Activated CD4-positive, alpha-beta T cell treated with anti-CD3 and anti-CD28 coated beads for 36 hours (primary cell): ENCODE measurements at places on chromosomes 3 and 15. TPM values are rescaled to one million over a fixed set of nuclear protein-coding genes. Genes with fewer than 3 reads are reported as not detected.

GRCh38 chr3:45414823-45415222, 26.4 kb downstream of the LARS2 start:
- H3K4me3 ChIP-seq: no peak overlapping the region
- DNase-seq: peak; percentile 7

The AQP9 gene
- total RNA-seq: not detected

DNA sequence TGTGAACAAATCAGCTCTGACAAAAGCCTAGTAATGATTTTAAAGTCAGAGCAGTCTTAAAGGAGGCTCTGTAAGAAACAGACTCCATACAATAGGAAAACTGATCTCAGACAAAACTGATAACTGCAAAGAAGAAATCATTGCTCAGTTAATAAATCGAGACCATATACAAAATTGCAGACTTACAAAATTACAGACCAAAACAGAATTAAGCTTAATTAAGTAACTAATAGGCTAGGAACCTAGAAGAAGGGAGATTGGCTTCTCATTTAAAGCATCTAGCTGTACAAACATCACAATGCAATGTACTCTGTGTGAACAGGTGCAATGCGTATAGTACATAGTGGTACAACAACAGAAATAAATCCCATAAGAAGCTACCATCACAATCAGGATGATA, 46.3 kb downstream of the ZBTB20 start:
- DNase-seq: no peak
- no peaks in the 10 kb centered on the region for H3K27me3 ChIP-seq
- peaks cover 39% of the 10 kb centered on the region for H3K4me1 ChIP-seq
- H3K4me3 ChIP-seq: peak overlapping the region; percentile 80

The FANCD2OS gene
- total RNA-seq: not detected

The HPS3 gene
- total RNA-seq: 20.2 TPM

DNA sequence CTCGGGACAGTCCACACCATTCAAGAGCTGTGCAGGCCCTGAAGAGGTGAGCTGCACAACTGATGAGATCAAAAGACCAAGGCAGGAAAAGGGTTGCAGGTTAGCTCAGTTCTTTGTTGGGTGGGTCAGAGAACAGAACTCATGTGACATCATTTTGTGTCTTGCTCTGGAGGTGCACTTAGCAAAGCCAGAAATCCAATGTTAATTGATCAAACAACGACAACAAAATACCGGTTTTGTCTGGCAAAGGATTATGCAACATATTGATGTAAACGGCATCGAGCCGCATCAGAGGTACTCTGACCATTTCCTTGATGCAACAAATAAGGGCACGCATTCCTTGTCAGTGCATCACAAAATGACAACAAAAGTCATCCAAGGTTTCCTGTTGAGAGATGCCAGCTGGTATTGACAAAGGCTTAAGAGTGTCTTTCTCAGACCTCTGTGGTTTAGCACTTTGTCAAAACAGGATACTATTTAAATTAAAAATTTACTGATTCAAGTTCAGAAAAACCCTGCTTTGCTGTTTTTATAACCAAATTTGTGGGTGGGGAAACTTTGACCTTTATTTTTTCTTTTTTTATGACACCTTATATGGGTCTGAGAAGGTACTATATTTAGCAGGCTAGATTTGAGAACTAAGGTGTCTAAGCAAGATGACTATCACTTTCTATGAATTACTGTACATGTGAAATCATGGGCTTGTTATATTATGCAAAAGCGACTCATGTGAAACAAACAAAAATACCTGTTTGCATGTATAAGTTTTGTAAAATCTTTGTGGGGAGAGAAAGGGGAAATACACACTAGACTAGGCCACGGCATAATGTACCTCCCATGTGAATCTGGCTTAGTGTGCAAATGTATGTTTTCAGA, 496.1 kb downstream of the FOXP1 start:
- H3K27ac ChIP-seq: peak overlapping the region; percentile 93
- no peaks in the 10 kb centered on the region for H3K27me3 ChIP-seq
- H3K4me1 ChIP-seq: peaks cover 94% of the 10 kb centered on the region
- H3K36me3 ChIP-seq: peaks cover 50% of the 10 kb centered on the region

The PRR20G gene
- total RNA-seq: not detected

DNA sequence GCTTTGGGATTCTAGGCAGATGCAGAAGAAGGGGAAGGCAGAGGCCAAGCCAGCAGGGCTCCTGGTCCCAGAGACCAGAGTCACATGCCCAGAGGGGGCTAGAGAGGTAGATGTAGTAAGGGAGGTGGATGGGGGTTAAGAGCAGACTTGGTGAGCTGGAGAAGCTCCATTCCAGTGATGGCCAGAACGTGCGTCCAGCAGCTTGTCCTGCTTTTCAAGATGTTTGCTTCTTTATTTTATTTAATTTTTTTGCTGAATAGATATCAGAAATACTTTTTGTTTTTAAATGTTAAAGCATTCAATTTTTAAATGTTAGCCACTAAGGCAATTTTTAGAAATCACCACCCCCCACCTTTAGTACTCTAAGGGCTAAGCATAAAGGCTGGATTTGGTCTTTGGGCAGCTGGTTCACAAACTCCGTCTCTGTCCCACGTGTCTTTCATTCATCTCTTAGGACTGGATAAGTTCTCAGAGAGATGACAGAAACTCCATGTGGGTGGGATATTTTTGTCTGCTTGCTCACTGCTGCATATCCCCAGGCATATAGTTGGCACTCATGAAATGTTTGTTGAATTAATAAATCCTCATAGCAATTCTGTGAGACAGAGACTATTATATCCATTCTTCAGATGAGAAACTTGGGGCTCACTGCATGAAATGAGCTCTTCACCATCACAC, 6.7 kb downstream of the COLQ start:
- DNase-seq: no peak
- no peaks in the 10 kb centered on the region for H3K36me3 ChIP-seq

DNA sequence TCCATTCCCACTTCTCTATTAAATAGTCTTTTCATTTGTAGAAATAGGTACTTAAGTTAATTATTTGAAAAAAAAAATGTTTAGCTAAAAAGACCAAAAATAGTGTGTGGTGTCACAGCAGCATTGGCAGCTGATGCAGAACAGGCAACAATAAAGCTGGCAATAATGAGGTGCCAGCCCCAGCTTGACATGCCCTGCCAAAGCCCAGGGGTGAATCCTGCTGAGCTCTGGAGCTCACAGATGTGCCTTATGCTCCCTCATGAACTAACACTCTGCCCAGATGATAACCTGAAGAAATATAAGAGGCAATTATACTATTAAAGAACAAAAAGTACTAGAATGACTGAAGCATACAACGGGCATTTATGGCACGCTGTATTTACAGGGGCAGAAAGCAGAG, 63.8 kb downstream of the IGSF11 start:
- H3K36me3 ChIP-seq: no peaks in the 10 kb centered on the region
- H3K4me3 ChIP-seq: no peak overlapping the region
- no peak overlapping the region for H3K27ac ChIP-seq
- DNase-seq: no peak

- H3K36me3 ChIP-seq: no peaks in the 10 kb centered on the region
- no peak overlapping the region for H3K4me3 ChIP-seq
- no peaks in the 10 kb centered on the region for H3K4me1 ChIP-seq
These were observed 213.3 kb downstream of the GRM7 start for GRCh38 chr3:7074217-7074616.

The RPUSD3 gene
- total RNA-seq: 79.2 TPM

DNA sequence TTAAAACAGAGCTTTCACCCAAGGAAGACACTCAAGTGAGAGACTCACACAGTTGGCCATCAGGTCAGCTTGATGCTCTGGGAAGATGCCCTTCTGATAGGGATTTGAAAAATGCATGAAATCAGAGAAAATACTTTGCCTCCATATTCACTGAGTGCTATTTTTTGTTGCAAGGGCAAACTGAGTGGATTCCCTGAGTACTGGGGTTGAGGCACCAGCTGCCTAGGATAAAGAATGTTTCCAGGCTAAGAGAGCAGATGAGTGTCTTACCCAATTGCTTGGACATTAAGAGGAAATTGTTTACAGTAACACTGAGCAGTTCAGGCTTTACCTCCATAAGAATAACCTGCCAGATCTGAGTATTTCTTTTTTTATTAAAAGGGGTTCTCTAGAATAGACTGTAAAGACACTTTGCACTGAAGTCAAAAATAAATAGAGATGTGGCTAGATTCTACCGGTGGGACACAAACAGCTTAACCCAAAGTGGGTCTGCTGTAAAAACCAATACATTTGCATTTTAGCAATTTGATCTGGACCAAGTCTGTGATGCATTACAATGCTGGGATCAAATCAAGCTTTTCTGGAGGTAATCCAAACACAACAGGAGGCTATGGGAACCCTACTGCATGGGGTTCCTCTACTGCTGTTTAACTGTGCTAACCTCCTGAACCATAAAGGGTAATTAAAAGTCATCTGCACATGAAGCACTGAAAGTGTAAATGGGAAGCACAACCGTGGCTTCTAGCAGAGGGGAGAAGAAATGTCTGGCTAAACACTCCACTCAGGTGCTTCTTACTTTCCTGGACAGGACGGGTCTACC, 238.8 kb upstream of the WNT5A start:
- no peaks in the 10 kb centered on the region for H3K36me3 ChIP-seq
- no peaks in the 10 kb centered on the region for H3K4me1 ChIP-seq
- H3K4me3 ChIP-seq: no peak overlapping the region
- H3K27ac ChIP-seq: no peak overlapping the region
- no peak for DNase-seq
- peaks cover 17% of the 10 kb centered on the region for H3K27me3 ChIP-seq

DNA sequence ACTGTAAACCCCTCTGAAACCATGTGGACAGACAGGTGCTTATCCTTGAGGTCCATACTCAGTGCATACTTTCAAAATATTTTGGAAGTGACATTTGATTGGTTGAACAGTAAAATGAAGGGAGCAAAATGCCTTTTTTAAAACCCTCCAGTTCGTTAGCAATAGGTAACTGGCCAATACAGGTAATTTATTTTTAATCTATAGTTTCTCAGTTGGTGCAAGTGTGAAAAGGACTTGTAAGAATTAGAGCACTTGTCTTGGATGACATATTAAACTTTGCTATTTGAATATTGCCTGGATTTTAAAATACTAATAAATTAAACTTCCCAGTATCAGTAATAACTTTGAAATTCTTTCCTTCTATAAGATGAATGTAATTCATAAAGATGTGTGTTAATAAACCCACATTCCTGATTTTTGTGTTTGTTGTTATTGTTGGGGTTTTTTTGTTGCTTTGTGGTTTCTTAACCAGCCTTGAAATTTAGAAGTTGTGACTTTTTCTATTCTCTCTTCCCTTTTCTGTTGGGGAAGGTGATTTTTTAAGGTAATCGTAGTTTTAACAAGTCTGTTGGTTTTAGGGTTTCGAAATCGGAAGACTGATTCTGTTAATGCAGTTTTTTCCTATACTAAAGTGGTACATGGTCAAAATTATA, 90.0 kb downstream of the STT3B start:
- DNase-seq: no peak
- H3K36me3 ChIP-seq: peaks cover 64% of the 10 kb centered on the region
- H3K27ac ChIP-seq: no peak overlapping the region
- peaks cover 24% of the 10 kb centered on the region for H3K4me1 ChIP-seq

The TUSC7 gene
- not detected for total RNA-seq

- H3K36me3 ChIP-seq: peaks cover 15% of the 10 kb centered on the region
- peaks cover 13% of the 10 kb centered on the region for H3K4me1 ChIP-seq
- no peak for DNase-seq
- H3K4me3 ChIP-seq: no peak overlapping the region
- H3K27me3 ChIP-seq: no peaks in the 10 kb centered on the region
- no peak overlapping the region for H3K27ac ChIP-seq
These were observed 22.8 kb downstream of the MINDY2 start for GRCh38 chr15:58793862-58794261.

The CCDC9B gene
- total RNA-seq: 0.65 TPM

DNA sequence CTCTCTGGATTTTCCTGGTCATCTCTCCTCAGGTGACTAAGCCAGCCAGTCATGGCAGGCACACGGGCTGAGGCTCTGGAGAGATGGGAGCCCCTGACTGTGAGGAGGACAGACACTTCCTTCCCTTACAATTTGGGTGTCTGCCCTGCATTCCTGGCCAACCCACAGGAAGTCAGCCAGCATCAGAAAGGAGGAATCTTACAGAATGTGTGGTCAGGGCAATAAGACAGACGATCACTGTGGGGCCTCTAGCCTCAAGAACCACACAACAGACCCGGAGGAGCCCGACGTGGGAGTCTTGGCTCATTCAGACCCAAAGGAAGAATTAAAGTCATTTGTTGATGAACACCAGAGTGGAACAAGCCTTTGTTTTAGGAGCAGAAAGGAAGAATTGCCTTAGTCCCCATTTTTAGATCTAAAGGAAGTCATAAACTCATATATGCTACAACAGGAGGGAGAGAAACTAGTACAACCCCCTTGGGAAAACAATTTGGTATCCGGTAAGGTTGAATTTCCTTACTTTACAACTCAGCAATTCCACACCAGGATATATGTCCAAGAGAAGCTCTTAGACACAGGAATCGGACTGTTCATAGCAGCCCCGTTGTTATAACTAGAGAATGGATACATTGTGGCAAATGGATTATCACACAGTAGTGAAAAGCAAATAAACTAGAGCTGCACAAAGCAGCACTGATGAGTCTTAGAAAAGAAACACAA, 62.2 kb downstream of the ABTB1 start:
- no peak overlapping the region for H3K27ac ChIP-seq
- no peaks in the 10 kb centered on the region for H3K4me1 ChIP-seq
- no peak for DNase-seq
- no peaks in the 10 kb centered on the region for H3K36me3 ChIP-seq

DNA sequence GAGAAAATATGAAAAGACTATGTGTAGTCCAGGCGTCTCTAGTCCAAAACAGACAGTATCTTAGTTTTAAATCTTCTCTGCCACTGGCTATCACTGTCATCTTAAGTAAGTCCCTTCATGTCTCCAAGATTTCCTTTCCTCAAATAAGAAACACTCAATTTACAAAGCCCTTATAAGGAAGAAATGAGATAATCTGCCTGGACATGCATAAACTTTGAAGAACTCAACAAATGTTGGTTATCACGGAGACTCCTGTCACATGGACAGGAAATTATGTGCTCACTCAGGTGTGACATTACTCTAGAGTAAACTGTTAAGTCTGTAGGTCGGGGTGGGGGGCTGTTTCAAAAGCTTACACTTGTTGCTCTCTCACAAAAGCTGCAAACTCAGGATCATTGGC, 91.9 kb downstream of the IMPG2 start:
- H3K27me3 ChIP-seq: no peaks in the 10 kb centered on the region
- no peaks in the 10 kb centered on the region for H3K36me3 ChIP-seq
- no peak for DNase-seq
- no peak overlapping the region for H3K27ac ChIP-seq
- H3K4me1 ChIP-seq: no peaks in the 10 kb centered on the region

The MORC1 gene
- not detected for total RNA-seq

The CCDC71 gene
- total RNA-seq: 19.5 TPM

The RLBP1 gene
- not detected for total RNA-seq

The TMIE gene
- total RNA-seq: 1.5 TPM
